ENCODE measurements at places on chromosomes 4 and X.

- DNase-seq: no peak
These were observed 125.5 kb downstream of the GPC3 start for GRCh38 chrX:133859860-133860259.

DNA sequence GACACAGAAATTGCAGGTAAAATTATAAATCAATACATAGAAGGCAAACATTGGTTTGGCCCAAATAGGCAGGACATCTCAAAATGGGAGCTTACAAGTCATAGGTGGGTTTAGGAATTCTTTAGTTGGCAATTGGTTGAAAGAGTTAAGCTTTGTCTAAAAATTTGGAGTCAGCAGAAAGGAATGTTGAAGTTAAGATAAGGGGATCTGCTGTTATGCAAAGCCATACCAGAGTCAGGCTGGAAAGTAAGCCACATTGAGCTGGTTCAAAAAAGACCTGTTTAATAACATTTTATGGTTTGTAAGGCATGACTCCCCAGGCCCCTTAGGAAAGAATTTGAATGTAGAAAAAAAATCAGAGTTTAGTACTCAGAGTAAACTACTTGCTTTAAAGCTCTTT lies 92.6 kb downstream of the IL13RA2 start:
- no peak for DNase-seq

DNA sequence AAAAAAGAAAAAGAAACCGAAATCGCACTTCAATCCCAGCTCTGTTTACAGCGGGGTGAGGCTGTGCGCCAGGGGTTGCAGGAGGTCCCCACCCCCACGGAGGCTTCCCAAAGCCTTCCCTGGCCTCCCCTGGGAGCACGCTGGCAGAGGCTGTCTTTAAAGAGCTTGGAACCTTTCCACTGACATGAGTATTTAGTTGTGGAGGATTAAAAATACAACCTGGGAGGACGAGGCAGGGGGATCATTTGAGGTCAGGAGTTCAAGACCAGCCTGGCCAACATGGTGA lies 69.1 kb downstream of the PPP2R2C start:
- DNase-seq: no peak

- DNase-seq: no peak
These were observed 17.4 kb downstream of the ARHGEF38 start for GRCh38 chr4:105569866-105570236.

GRCh38 chr4:113455061-113455460 lies 306.5 kb downstream of the CAMK2D start:
- DNase-seq: no peak

DNA sequence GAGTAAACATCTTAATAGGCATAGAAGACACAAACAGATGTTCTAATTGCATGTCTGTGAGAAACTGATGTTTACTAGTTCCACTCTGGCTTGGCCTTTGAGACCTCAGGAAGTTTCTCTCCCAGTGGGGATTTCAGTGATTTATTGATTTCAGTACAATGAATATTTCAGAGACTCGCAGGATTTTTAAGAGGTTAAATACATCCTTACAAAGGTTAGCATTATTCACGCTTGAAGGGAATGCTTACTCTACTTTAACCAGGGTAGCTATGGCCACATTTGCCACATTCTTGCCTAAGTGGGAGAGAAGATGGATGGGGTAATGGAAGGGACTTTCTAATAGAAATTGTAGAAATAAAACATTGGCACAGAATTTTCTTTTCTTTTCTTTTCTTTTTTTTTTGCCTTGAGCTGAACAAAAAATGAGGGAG lies 480.1 kb downstream of the SPRY1 start:
- DNase-seq: no peak

GRCh38 chr4:62285026-62285425 lies 1084.9 kb downstream of the ADGRL3 start:
- no peak for DNase-seq

GRCh38 chrX:19176901-19177630 lies 54.8 kb upstream of the ADGRG2 start:
- DNase-seq: no peak

GRCh38 chrX:71846429-71846828 lies 64.2 kb upstream of the NHSL2 start:
- no peak for DNase-seq

GRCh38 chr4:120839334-120839973 lies 83.1 kb downstream of the PRDM5 start:
- no peak for DNase-seq

- DNase-seq: no peak
These were observed 98.6 kb upstream of the TTC29 start for GRCh38 chr4:147044241-147044640.

DNA sequence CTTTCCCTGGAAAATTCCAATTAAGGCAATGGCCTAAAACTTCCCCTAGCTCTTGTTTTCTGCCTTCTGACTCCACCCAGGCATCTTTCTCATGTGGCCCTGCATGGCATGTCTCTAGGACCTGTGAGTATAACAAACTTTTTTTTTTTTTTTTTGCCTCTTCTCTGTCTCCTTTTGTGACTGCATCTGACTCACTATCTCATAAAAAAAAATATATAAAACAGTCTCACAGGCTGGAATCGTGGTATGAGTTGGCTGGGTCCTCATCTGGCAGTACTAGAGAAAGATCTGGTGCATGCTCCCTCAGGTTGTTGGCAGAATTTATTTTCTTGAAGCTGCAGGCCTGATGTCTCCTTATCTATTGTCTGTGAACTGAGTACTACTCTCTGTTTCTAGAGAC lies 313.9 kb downstream of the TECRL start:
- DNase-seq: no peak

DNA sequence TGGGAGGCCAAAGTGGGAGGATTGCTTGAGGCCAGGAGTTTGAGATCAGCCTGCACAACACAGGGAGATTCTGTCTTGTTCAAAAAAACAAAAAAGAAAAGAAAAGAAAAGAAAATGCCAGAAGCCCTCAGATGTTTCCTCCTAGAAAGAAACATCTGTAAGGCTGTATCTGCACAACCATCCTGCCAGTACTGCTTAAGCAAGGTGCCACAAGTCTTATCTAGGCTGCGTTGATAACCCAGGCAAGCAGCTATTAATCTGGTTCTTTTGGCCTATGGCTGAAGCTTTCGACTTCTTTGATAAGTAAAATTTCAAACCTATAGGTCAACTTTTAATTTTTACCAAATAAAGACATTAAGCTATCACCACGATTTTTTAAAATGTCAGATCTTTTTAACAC lies 3.1 kb downstream of the COX18 start:
- no peak for DNase-seq

DNA sequence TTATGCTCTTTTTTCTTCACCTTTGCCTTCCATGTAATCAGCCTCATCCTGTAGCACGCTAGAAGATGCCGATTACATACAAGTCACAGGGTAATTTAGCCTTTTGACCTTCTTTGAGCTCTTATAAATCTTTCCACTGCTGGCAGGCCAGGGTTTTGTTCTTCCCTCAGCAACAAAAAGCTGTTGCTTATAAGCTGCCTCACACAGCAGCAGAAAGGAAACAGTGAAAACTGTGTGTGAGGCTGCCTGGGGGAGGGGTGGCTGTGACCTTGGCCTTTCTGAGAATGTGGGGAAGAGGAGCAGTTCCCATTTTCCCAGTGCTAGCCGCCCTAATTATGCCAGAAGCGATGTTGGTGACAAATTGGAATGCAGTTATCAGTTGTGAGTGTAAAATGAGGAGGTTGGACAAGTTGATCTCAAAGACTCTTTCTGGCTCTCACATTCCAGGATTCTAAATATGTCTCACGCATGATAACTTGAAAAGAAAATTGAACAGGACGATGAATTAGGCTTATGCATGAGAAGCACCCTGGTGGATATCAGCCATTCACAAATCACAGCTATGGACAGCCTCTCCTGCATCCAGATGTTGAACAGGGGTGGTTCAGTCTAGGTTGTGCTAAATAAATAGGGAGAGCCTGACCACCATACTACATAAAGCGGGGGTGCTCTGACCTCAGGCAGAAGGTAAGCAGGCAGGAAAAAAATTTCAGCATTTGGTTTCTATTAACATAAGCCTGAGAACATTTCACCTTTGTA lies 25.7 kb downstream of the SLITRK2 start:
- no peak for DNase-seq

- no peak for DNase-seq
These were observed 80.3 kb downstream of the GPC4 start for GRCh38 chrX:133335027-133335426.

DNA sequence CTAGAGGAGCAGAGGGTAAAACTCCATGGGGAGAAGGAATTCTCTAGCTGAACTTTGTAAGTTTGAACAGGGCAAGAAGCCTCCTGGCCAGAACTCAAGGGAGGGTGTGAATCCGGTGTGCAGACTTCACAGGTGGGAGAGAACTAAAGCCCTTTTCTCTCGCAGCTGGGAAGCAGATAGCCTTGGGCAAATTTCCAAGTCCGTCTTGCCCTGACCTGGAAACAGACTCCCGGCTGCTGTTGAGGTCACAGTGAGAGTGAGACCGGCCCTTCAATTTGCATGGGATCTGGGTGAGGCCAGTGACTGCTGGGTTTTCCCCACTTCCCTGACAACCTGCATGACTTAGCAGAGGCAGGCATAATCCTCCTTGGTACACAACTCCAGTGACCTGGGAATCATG lies 94.5 kb upstream of the ZNF827 start:
- no peak for DNase-seq

DNA sequence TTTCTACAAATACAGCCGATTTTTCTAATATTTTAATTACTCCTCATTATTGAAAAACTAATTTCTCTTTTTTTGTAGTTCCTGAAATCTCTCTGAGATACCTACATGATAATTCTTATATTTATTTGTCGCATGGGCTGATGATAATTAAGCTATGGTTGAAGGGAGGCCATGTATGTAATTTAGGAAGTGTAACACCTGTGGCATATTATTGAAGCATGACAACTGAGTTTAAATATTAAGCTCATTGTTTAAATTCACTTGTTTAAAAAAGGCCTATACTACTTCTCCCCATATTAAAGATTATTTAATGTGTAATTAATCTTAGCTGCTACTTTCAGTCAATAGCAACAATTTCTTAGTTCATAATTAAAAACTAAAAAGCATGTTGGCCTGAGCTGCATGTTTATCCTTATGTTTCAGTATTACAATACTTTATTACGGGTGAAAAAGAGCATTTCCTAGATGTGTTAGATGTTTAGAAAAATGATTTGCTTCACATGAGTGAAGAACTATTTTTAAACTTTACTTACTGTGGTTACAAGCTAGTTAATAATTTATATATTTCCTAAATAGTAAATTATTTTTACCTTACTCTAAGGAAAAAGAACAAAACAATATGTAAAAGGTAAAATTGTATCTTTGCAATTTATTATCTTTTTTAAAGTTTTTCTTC lies 122.4 kb downstream of the RAP1GDS1 start:
- DNase-seq: no peak

- DNase-seq: no peak
These were observed 28.2 kb upstream of the ANTXR2 start for GRCh38 chr4:80101071-80101791.

DNA sequence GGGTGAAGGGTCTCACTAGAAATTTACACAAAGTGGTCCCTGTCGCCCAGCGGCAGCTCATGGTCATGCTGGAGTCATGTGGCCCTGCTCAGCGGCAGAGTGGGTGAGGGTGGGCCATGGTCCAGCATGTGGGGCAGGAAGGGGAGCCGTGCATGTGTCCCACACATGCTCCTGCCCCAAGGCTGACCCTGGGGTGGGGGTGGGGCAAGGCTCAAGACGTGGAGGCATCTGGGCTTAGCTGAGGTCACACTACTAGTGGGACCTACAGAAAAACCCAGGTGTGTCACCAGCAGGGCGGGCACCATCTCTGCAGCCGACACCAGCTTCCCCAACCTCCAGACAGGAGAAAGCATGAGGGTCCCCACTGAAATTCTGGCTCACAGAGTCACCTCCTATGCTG lies 42.4 kb downstream of the EVC start:
- DNase-seq: no peak

GRCh38 chr4:168183717-168184571 lies 91.6 kb downstream of the ANXA10 start:
- no peak for DNase-seq

GRCh38 chr4:32140636-32141035 lies 1420.5 kb downstream of the PCDH7 start:
- DNase-seq: no peak

GRCh38 chr4:3845744-3846429 lies 79.7 kb downstream of the ADRA2C start:
- DNase-seq: no peak

DNA sequence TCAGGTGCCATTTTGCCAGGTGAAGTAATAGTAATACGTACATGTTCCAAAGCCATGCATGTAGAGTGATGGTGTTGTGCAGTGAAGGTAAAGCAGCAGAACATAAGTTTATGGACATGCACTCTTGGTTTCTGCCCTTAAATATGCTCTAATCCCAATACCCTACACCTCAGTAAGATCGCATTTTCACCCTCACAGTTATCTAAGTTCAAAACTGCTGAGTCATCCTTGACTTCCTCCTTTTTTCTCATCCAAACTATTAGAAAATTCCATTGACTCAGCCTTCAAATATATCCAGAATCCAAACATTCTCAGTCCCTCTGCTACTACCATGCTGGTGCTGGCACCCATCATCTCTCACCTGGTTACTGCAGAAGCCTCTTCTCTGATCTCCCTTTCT lies 652.9 kb upstream of the IGFBP7 start:
- DNase-seq: no peak

GRCh38 chrX:18981124-18981807 lies 2.6 kb downstream of the PHKA2 start:
- no peak for DNase-seq

DNA sequence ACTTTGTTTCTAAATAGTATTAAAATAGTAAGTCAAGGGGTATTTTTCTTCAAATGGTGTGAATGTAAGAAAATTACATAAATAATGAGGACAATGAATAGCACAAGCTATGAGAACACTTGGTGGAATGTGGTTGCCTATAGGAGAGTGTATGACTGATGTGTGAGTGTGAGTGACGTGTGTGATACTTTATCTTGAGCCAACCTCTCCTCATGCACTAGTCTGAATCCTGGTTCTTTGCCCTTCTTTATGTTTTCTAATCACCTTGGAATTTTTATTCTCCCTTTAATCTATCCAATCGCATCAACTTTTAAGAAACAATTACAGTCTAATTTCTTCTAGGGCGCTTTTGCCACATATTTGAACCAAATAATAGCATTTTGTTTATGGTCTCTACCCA lies 98.2 kb downstream of the YIPF7 start:
- no peak for DNase-seq

- no peak for DNase-seq
These were observed 213.4 kb downstream of the GC start for GRCh38 chr4:71570492-71570891.

DNA sequence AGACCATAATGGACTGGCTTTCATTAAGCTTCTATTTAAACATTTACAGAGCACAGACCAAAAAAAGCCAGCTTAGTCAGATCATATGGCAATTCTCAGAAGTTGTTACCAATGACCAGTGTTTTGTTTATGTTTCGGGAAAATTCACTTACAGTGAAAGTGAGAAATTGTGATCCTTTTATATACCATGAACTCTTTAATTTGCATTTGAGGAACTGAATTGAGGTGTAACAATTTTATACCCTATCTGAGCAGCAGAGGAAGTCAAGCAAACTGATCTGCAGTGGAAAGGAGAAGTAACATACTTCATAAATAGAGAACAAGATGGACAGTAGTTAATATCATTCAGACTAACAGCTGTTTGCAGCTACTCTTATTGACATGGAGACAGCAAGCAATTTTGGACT lies 97.1 kb downstream of the TMA16 start:
- DNase-seq: no peak

All from left forelimb (tissue), 1 donor.